Body of pancreas (tissue), 4 donors: ENCODE measurements at places on chromosomes 5 and 9.

- H3K36me3 ChIP-seq, result no peaks in the 10 kb centered on the region
- no peaks in the 10 kb centered on the region for H3K4me1 ChIP-seq
- no peaks in the 10 kb centered on the region for H3K27me3 ChIP-seq
- no peak overlapping the region for H3K27ac ChIP-seq
- DNase-seq, result no peak
Measured at GRCh38 chr9:137891588-137892423, 14.2 kb downstream of the CACNA1B start.

GRCh38 chr9:88976890-88977257, 14.4 kb upstream of the S1PR3 start:
- no peak overlapping the region for H3K4me3 ChIP-seq
- H3K27ac ChIP-seq, result no peak overlapping the region
- no peaks in the 10 kb centered on the region for H3K36me3 ChIP-seq
- no peak for DNase-seq

- DNase-seq, result no peak
- no peak overlapping the region for H3K4me3 ChIP-seq
- no peaks in the 10 kb centered on the region for H3K4me1 ChIP-seq
- no peak overlapping the region for H3K27ac ChIP-seq
- H3K36me3 ChIP-seq, result no peaks in the 10 kb centered on the region
- H3K27me3 ChIP-seq, result no peaks in the 10 kb centered on the region
Measured at GRCh38 chr5:123147128-123147715, 58.2 kb downstream of the PRDM6 start.

GRCh38 chr9:116391306-116391900, 237.8 kb downstream of the PAPPA start:
- no peak overlapping the region for H3K4me3 ChIP-seq
- H3K4me1 ChIP-seq, result no peaks in the 10 kb centered on the region
- DNase-seq, result no peak
- no peaks in the 10 kb centered on the region for H3K36me3 ChIP-seq
- no peaks in the 10 kb centered on the region for H3K27me3 ChIP-seq

- no peak overlapping the region for H3K27ac ChIP-seq
- H3K4me1 ChIP-seq, result peaks cover 19% of the 10 kb centered on the region
- H3K4me3 ChIP-seq, result no peak overlapping the region
- H3K36me3 ChIP-seq, result no peaks in the 10 kb centered on the region
- no peaks in the 10 kb centered on the region for H3K27me3 ChIP-seq
- DNase-seq, result no peak
Measured at GRCh38 chr9:101365181-101365580, 19.6 kb downstream of the BAAT start.

DNA sequence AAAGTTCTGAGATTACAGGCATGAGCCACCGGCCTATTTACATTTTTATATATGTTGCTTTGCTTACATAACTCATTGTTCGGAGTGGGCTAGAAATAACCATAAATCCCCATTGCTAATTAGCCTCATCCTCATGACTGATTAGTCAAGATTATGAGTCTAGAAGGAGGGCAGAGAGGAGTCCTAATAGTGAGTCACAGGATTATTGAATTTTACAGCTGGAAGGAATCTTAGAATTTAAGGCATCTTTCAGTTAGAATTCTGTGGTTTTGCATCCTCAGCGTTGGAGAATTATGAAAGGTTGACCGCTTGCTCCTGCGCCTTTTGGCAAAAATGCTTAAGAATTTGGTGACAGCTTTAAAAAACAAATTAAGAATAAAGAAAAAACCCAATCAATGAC, 2.6 kb upstream of the PBX3 start:
- no peaks in the 10 kb centered on the region for H3K27me3 ChIP-seq
- DNase-seq, result no peak
- no peaks in the 10 kb centered on the region for H3K36me3 ChIP-seq
- peaks cover 13% of the 10 kb centered on the region for H3K4me1 ChIP-seq
- no peak overlapping the region for H3K4me3 ChIP-seq

- no peaks in the 10 kb centered on the region for H3K36me3 ChIP-seq
- H3K27ac ChIP-seq, result no peak overlapping the region
- no peak for DNase-seq
- no peaks in the 10 kb centered on the region for H3K27me3 ChIP-seq
- no peak overlapping the region for H3K4me3 ChIP-seq
- H3K4me1 ChIP-seq, result no peaks in the 10 kb centered on the region
Measured at GRCh38 chr5:148864113-148864841, 37.9 kb downstream of the ADRB2 start.

- H3K27ac ChIP-seq, result no peak overlapping the region
- H3K27me3 ChIP-seq, result no peaks in the 10 kb centered on the region
- no peaks in the 10 kb centered on the region for H3K36me3 ChIP-seq
Measured at GRCh38 chr5:6446042-6446441, 2.6 kb upstream of the UBE2QL1 start.

DNA sequence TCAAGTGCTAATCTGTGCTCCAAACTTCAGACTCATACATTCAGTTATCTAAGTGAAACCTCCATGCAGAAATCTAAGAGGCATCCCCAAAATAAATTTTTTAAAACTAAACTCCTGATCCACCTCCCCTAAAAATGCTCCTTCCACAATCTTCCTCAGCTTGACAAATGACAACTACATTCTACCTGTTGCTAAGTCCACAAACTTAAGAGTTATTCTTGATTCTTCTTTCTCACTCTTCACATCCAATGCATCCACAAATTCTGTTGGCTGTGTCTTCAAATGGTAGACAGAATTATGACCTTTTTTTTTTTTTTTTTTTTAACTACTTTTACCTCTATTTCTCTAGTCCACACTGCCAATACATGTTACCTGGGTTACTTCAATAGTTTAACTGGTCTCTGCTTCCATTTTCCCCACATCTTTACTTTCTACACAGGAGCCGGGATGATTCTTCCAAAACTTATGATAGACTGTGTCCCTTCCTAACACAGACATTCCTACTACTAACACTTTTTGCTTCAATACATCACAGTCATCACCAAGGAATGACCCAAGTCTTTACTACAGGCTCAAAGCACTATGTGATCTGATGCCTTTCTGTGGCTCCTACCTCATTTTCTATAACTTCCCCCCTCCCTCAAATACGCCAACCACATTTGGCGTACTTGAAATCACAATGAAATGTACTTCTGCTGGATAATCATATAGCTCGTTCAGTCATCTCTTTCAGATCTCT, 143.6 kb downstream of the PDE4D start:
- peaks cover 7% of the 10 kb centered on the region for H3K4me1 ChIP-seq
- H3K36me3 ChIP-seq, result no peaks in the 10 kb centered on the region
- H3K27me3 ChIP-seq, result no peaks in the 10 kb centered on the region
- no peak overlapping the region for H3K27ac ChIP-seq
- H3K4me3 ChIP-seq, result no peak overlapping the region
- DNase-seq, result no peak

DNA sequence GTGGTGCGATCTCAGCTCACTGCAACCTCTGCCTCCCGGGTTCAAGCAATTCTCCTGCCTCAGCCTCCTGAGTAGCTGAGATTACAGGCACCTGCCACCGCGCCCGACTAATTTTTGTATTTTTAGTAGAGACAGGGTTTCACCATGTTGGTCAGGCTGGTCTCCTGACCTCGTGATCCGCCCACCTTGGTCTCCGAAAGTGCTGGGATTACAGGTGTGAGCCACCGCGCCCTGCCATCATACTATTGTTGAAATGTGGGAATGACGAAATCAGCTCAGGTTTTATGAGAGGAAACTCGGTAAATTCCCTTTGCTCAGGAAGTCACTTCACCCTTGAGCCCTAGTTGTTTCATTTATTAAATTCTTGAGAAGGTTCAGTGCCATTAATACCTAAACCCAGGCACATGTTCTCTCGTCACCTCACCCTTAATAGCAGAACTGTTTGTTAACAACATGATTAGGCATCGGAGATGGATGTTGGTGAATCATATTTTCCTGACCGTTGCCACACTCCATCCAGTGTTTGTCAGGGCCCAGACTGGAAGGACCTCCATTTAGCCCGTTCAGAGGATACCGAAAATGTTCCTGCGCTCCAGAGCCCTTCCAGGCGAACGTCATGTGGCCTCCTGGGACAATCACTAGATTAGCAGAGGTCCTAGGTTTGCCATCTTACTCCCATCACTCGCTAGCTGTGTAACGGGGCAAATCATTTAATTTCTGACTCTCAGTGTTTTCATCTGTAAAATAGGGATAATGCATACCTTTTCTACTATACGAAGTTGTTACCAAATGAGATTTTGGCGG, 20.0 kb upstream of the CREBRF start:
- H3K27ac ChIP-seq, result peak overlapping the region; percentile 11
- H3K4me3 ChIP-seq, result no peak overlapping the region
- no peaks in the 10 kb centered on the region for H3K27me3 ChIP-seq
- no peaks in the 10 kb centered on the region for H3K4me1 ChIP-seq
- H3K36me3 ChIP-seq, result no peaks in the 10 kb centered on the region

DNA sequence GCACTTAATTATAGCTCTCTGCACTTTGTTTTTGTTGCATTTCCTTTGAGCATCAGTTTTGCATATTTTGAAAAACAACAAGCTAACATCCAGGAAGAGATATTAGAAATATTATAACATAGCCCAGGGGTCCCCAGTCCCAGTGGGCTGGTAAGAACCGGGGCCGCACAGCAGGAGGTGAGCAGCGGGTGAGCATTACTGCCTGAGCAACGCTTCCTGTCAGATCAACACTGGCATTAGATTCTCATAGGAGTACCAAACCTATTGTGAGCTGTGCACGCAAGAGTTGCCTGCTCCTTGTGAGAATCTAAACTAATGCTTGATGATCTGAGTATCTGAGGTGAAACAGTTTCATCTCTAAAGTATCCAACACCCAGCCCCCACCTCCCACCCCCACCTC, 675.9 kb upstream of the ZNF608 start:
- no peaks in the 10 kb centered on the region for H3K4me1 ChIP-seq
- no peak overlapping the region for H3K27ac ChIP-seq
- no peaks in the 10 kb centered on the region for H3K36me3 ChIP-seq
- H3K4me3 ChIP-seq, result no peak overlapping the region
- no peaks in the 10 kb centered on the region for H3K27me3 ChIP-seq

- no peaks in the 10 kb centered on the region for H3K27me3 ChIP-seq
- H3K27ac ChIP-seq, result no peak overlapping the region
- H3K4me1 ChIP-seq, result no peaks in the 10 kb centered on the region
- no peak for DNase-seq
Measured at GRCh38 chr5:67747096-67747495, 468.5 kb upstream of the PIK3R1 start.

DNA sequence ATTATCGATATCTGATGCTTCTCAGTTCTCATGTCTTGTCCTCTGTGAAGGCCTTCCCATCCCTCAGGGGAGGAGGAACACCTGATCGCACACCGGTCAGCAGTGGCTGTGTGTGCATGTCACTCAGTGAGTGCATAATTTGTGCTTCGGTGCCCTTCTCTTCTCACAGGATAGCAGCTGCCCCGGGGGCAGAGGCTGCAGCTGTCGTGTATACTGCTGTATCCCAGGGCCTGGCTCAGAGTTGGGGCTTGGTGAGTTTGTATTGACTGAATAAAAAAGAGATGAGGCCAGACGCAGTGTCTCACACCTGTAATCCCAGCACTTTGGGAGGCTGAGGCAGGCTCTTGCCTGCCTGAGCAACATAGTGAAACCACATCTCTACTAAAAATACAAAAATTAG, 49.7 kb upstream of the NCS1 start:
- no peak overlapping the region for H3K4me3 ChIP-seq
- no peak for DNase-seq
- no peaks in the 10 kb centered on the region for H3K4me1 ChIP-seq
- no peak overlapping the region for H3K27ac ChIP-seq

DNA sequence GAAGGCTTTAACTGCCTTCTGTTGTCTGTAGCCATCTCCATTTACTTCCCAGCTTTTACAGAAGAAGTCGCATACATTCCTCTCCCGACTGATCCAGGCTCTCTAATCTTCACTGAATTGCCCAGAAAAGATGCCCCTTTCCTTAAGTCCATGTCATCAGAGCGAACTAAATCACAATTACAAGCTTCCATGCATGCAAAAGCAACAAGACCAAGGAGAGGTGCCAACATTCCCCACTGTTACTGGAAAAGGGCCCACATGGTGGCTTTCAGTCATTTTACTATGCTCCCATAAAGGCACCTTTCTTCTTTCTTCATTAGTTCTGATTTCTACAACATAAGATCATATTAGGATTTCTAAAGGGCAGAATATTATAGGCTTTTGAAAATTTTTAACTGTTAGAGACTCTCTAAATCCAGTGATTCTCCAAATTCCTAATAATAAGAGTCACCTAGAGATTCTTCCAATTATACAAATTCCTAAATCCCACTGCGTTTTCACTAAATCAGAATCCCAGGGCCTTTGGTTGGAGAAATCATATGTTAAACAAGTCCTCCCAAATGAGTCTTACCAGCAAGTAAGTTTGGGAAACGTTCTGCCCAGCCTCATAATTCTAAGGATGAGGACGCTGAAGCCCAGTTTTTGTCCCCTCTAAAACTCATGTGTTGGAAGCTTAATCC, 17.0 kb upstream of the ZFR start:
- H3K4me3 ChIP-seq, result no peak overlapping the region
- no peak overlapping the region for H3K27ac ChIP-seq
- no peaks in the 10 kb centered on the region for H3K27me3 ChIP-seq
- DNase-seq, result no peak
- H3K36me3 ChIP-seq, result no peaks in the 10 kb centered on the region
- H3K4me1 ChIP-seq, result no peaks in the 10 kb centered on the region

DNA sequence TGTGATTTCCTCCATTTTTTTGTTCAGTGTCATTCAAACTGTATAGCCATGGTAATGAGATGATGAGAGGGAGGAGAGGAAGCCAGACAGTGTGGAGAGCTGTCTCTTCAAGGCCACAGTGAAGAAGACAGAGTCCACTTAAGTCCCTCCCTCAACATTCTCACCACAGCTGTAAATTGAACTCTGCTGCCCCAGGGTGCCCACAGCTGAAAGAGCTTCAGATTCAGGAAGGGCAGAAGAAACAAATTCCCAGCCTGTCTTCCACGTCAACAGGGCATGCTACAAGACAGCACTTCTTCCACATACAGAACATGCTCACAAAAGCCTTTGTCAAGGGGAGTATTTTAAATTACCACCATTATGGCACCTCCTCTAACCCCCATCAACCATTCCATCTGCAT, 100.4 kb downstream of the KLHL3 start:
- DNase-seq, result no peak
- H3K4me1 ChIP-seq, result no peaks in the 10 kb centered on the region
- H3K4me3 ChIP-seq, result no peak overlapping the region
- no peak overlapping the region for H3K27ac ChIP-seq
- no peaks in the 10 kb centered on the region for H3K27me3 ChIP-seq
- no peaks in the 10 kb centered on the region for H3K36me3 ChIP-seq

DNA sequence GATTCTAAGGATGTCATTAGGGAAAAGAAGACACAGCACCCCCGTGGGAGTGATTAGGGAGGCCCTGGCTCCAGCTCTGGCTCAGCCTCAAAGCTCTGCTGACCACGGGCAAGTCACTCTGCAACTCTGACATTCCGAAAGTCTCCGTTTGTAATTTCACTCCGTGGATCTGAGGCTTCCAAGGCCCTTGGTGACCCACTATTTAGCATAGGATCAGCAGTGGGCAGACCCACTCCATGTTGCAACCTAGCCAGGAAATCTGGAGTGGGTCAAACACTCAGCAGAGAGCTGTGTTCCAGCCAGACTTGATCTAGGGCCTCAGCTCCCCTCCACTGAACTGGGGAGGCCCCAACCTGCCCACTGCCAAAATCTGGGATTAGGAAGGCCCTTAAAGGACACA, 11.8 kb downstream of the PHF19 start:
- no peaks in the 10 kb centered on the region for H3K36me3 ChIP-seq
- H3K27me3 ChIP-seq, result no peaks in the 10 kb centered on the region
- no peak overlapping the region for H3K27ac ChIP-seq
- DNase-seq, result no peak
